Astrocyte of the hippocampus (primary cell): ENCODE measurements at places on chromosomes 13 and 19.

GRCh38 chr13:112839356-112840105 lies 129.5 kb upstream of the MCF2L start:
- peak; percentile 30 for DNase-seq

GRCh38 chr19:41311613-41312012 lies 1.6 kb downstream of the CCDC97 start:
- no peak for DNase-seq

- DNase-seq, result no peak
These were observed 417.4 kb downstream of the NDFIP2 start for GRCh38 chr13:79898202-79898826.

DNA sequence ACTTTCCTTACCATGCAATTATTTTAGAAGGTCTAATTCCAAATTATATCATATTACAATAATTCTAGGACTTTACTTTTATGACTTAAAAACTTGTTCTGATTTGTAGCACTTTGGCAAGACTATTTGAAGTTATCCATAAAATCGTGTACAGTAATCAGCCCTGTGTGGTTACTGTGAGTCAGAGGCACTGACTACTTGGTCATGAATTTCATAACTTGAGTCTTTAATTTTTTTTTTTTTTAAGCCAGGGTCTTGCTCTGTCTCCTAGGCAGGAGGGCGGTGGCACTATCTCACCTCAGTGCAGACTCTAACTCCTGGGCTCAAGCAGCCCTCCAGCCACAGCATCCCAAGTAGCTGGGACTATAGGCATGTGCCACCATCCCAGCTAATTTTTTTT lies 1319.2 kb upstream of the SLC10A2 start:
- peak; percentile 46 for DNase-seq

DNA sequence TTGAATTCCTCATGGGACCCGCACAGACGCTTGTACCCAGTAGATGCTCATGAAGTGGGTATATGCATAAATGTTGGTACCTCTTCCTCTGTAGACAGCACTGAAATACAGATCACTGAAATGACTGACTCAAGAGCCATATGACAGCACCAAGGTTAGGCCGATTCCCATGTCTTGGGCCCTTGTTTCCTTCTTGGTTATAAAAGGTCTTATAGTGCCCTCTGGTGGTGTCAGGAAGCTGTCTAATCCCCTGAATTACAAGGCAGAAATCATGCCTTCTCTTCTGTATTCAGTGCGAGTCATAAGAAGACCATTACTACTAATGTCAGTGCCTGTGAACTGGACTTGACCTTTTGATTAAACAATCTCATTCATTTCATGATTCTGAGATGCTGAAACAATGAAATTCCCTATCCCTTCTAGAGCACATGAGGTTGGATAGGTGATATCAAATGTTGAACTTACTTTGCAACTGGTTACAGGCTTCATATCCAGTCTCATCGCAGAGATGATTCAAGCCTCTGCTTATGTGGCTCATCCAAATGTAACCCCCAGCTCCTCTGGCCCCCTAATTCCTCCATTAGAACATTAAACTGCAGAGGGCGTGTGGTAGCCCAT lies 59.7 kb downstream of the SPATA13 start:
- DNase-seq, result peak; percentile 89

- DNase-seq, result no peak
These were observed 36.8 kb upstream of the MBNL2 start for GRCh38 chr13:97185291-97185690.

DNA sequence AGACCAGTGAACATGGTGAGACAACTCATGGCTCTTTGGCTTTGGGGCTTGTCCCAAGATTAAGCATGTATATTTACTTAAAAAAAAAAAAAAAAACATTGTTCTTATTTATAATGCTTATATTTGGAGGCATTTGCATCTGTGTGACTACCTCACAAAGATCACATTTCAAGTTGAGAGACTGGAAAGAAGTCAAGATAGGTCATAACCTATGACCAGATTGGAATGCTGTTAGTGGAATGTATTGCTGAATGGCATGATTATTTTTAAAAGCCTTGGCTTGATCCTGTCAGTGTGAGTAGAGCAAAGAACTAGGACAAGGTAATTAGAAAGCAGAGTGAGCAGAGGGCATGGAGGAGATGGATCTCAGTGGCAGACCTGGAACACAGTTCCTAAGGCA lies 214.6 kb downstream of the OXGR1 start:
- no peak for DNase-seq

GRCh38 chr13:25756912-25757311 lies 294.9 kb downstream of the SHISA2 start:
- DNase-seq, result peak; percentile 23

- no peak for DNase-seq
These were observed 14.7 kb upstream of the LENG8 start for GRCh38 chr19:54434112-54434872.

GRCh38 chr19:4347521-4347920 lies 4.2 kb downstream of the MPND start:
- DNase-seq, result no peak

GRCh38 chr19:5968431-5969373 lies 9.2 kb downstream of the RANBP3 start:
- peak; percentile 26 for DNase-seq

DNA sequence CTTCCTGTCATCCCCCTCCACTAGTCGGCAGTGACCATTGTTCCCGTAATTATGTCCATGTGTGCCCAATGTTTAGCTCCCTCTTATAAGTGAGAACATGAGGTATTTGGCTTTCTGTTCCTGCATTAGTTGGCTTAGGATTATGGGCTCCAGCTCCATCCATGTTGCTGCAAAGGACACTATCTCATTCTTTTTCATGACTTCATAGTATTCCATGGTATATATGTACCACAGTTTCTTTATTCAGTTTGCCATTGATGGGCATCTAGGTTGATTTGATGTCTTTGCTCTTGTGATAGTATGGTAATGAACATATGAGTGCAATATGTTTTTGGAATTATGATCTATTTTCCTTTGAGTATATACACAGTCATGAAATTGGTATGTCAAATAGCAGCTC lies 522.1 kb downstream of the DCT start:
- no peak for DNase-seq

DNA sequence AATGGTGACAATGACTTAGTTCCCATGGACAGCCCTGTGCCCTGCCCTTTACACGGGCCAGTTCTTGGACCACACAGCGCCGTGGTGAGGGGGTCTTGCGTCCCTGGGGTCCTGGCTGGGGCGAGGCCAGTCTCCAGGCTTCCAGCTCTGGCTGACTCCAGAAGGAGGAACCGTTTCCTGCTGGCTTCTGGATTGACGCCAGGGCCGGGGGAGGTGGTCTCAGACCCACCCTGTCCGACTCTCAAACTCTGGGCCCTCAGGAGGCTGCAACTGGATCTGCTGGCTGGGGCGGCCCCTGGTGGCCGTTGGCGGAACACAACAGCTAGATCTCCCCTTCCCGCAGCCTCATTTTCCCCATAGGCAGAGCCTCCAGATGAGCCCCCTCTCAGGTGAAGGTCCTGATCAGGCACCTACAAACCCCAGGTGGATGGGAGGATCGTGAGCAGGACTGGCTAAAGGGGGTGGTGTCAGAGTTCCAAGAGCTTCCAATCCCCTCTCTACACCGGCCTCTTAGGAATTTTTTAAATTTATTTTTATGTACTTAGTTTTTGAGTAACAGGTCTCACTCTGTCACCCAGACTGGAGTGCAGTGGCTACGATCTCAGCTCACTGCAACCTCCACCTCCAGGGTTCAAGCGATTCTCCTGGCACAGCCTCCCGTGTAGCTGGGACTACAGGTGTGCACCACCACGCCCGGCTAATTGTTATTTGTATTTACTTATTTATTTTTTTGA lies 8.0 kb downstream of the CCDC194 start:
- DNase-seq, result peak; percentile 75

- DNase-seq, result peak; percentile 26
These were observed 230.5 kb upstream of the SERP2 start for GRCh38 chr13:44142941-44143665.

- DNase-seq, result no peak
These were observed 65.9 kb downstream of the DCT start for GRCh38 chr13:94413598-94413944.

GRCh38 chr13:79581870-79582315 lies 100.9 kb downstream of the NDFIP2 start:
- peak; percentile 38 for DNase-seq

- no peak for DNase-seq
These were observed 22.4 kb downstream of the SIPA1L3 start for GRCh38 chr19:37929355-37929923.

GRCh38 chr19:45245826-45246225 lies 619 bp upstream of the EXOC3L2 start:
- DNase-seq, result no peak

DNA sequence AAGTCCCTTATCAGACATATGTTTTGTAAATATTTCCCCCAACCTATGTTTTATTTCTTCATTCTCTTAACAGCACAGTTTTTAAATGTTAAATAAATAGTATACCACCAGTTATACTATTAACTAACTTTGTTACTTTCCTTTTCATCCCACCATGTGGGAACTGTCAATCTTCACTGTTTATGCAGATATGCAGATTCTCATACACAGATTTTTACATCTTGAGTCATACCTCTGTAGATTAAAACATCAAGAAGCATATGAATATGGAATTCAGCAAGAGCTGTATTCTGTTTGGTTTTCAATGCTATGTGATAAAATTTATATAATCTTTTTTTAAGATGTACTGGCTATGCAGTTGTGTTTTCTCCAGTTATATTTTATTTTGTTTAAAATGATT lies 566.3 kb downstream of the LIG4 start:
- DNase-seq, result no peak

GRCh38 chr13:107866032-107866940 lies 349.1 kb downstream of the LIG4 start:
- peak; percentile 80 for DNase-seq

DNA sequence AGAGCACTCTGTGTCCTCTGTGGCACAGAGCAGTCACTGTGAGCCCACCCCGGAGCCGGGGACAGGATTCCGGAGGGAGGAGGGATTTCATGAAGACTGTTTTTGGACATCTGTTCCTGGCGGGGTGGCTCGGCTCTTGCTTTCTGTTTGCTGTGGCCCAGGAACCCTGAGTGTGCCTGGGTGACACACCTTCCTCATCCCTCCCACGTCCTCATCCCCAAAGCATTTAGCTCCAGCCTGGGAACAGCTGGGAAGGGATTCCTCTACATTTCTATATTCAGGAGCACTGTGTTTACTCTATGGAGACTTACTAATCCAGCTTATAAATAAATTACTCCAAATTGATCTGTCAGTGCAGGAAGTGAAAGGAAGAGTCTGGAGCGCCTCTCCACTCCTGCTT lies 97.8 kb upstream of the UBL3 start:
- DNase-seq, result peak; percentile 16

- peak; percentile 17 for DNase-seq
These were observed 233.5 kb downstream of the EFNB2 start for GRCh38 chr13:106302011-106302410.

DNA sequence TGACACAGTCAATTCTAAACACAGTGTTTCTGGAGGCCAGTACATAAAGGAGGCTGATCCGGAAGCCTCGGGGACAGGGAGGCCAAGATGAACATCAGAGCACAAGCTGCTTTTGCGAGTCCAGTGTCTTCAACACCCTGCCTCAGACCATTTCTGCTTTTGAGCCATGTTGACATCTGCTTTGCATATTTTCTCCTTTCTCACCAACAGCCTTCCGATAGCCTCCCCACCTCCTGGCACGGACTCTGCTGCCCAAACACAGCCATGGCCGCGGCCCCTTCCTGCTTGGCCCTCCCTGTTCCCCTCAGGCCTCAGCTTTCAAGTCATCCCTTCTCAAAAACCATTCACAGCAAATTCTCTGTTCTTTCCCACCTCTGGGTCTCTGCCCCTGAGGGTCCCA lies 3.6 kb downstream of the LRRC25 start:
- DNase-seq, result no peak

DNA sequence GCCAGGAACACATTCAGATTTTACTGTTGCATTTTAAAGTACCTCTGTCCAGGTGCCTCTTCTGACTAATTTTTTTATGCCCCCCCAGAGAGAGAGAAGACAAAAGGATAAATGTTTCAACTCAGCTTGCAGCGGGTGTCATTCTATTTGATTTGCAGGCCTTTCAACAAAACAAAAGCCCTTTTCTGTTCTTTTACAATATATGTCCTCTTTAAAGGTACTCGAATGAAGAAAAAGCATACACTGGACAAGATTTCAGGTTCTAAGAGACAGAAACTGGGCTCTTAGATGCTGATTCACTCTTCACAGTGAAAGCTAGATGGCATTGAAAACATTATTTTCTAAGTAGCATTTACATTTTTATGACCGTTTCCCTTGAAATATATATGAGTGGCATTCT lies 2.9 kb upstream of the FRY start:
- DNase-seq, result no peak

DNA sequence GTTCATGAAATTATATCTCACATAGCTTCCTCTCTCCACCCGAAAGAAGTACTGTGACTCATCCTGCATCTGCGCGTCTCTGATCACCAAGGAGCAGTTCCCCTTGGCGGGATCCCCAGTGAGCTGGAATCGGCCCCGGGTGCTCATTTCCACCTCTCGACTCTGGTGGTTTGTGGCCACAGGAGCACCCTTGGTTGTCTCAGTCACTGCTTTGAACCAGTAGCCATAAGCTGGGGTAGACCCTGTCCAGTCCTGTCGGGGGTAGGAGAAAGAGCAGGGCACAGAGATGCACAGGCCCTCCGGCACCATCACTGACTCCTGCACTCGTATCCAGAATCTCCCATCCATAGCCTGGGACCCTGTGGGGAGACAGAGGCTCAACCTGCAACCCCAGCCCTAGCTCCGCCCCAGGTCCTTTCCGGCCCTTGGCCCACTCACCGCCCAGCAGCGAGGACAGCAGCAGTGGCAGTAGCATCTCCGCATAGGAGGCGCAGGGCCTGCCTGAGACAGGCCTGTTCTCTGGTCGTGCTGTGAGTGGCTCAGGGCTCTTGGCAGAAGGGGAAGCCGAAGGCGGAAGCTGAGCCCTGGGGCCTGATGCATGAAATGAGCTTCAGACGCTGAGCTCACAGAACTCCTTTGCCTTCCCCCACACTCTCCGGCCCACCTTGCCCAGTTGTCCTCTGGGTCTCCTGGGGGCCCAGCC lies at the start of gene SIGLEC10:
SIGLEC10 (minus strand) TSS at position 536 of the 703 bp plus-strand sequence; CDS start at position 475, 61 bp downstream.
- DNase-seq, result no peak

GRCh38 chr19:46571495-46571894 lies 29.6 kb upstream of the CALM3 start:
- DNase-seq, result peak; percentile 31
